Coronary artery (tissue), 2 donors: ENCODE measurements at places on chromosomes 11 and 22.

- DNase-seq, result no peak
Measured at GRCh38 chr11:117647872-117648271, 149.1 kb downstream of the DSCAML1 start.

DNA sequence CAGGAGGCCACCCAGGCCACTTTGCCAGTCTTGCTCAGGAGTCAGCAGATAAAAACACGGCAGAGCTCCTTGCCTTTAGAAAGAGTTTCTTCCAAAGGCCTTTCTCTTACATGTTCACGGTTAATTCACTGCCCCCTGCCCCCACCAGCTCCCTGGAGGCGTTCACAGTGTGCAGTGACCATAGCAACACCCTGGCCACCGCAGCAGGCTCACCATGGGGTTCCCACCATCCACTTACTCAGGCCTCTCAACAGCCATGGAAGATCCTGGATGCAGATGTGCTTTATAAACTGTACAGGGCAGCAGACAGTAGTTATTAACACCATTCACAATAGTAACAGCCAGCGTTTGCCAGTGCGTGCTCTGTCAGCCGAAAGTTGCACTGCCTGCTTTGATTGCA lies 10.6 kb upstream of the MYO7A start:
- DNase-seq, result no peak

GRCh38 chr11:24516638-24517037 lies 19.8 kb downstream of the LUZP2 start:
- DNase-seq, result no peak

DNA sequence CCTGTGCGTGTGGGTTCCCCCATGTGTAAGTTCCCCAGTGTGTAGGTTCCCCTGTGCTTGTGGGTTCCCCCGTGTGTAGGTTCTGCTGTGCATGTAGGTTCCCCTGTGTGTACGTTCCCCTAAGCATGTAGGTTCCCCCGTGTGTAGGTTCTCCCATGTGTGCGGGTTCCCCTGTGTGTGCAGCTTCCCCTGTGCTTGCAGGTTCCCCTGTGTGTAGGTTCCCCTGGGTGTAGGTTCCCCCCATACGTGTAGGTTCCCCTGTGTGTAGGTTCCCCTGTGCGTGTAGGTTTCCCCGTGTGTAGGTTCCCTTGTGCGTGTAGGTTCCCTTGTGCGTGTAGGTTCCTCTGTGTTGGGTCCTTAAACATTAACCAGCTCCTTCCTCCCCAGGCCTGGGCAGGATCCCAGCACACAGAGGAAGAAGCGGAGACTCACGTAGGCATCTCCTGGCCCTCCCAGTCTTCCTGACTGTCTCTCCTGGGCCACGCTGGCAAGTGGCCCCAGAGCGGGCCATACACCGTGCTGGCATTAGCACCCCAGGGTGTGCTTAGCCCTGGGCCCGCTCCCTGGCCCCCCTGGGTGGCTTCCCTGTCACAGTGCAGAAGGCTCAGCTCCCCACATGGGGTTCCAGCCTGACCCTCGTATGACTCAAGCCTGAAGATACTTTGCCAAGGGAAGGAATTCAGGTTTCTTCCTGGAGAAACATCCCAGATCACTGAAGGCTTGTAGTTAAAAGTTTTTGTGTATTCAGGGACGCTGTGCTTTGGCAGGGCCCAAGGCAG lies 2.8 kb upstream of the GRAMD4 start:
- no peak for DNase-seq

GRCh38 chr11:46588131-46588530 lies 5.7 kb downstream of the AMBRA1 start:
- no peak for DNase-seq

GRCh38 chr11:5348551-5349194 lies 2.6 kb upstream of the OR51B6 start:
- DNase-seq, result no peak

DNA sequence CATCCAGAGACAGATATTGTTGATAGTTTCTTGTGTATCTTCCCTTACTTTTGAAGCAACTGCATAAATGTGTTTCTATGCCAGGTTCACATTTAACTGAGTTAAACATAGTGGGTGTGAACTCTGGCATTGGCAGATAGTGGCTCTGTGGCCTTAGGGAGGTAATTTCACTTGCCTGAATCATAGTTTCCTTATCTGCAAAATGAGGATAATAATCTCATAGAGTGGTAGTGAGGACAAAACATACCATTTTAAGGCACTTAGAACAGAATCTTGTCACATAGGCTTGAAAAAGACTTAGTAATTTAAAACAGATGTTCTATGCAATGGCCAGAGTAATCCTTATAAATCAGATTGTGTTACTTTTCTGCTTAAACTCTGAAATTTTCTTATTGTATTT lies 56.4 kb upstream of the SYN3 start:
- no peak for DNase-seq

- DNase-seq, result no peak
Measured at GRCh38 chr11:30333405-30333804, 10.5 kb downstream of the ARL14EP start.

GRCh38 chr11:15059132-15059915 lies 14.1 kb upstream of the CALCB start:
- DNase-seq, result no peak

DNA sequence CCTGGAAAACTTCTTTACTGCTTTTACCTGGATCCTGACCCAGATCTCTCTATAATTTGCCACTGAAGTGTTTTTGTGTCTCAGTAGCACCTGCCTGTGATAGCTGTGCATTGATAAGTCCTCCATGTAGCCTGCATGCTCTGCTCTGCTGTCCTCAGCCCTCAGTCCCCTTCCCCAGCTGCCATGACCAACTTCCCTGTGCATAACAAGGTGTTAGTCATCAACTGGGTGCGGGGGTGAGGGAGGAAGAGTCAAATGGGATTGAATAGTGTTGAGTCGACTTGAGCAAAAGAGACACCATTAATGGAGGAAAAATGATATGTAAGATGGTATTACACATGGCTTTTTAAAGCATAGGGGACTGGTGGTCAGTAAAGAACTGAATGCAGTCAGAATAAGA lies 92.2 kb upstream of the PLET1 start:
- DNase-seq, result no peak

- peak; percentile 43 for DNase-seq
Measured at GRCh38 chr11:116510886-116511650, 261.7 kb downstream of the BUD13 start.

DNA sequence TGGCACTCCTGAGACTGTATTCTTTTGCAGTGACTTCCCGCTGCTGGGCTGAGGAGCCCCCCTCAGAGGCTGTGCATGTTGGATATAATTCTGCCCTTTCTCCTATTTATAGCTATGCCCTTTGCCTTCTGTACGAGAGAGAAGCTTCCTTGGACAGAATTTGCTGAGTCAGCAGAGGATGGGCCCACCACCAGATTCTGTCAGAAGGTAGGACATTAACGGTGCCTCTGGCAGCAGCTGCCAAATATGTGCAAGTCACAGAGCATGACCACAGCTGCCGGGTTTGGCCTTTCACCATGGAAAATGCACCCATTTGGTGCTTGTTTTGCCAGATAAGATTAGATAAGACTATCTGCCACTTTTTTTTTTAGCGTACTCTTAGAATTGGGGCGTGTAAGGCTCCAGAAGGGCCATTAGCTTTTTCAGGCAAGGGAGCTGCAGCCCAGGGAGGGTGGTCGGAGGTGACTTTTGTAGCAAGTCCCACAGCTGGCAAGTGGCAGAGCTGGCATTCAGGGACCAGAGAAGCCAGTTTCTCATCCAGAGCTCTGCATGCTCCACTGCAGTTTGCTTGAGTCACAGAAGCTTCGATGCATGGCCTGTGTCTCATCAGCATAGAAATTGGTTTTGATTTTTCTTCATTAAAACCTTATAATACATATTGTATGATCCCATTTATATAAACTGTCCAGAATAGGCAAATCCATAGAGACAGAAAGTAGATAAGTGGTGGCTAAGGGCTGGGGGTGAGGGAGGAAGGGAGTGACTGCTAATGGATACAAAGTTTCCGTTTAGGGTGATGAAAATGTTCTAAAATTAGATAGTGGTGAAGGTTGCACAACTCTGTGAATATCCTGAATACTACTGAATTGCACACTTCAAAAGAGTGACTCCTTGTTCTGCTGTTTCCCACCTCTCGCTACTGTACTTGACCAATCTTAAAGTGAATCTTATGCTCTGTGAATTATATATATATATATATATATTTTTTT lies 15.8 kb downstream of the UPB1 start:
- DNase-seq, result no peak

GRCh38 chr22:19361501-19362103 lies 69.9 kb downstream of the HIRA start:
- DNase-seq, result no peak

DNA sequence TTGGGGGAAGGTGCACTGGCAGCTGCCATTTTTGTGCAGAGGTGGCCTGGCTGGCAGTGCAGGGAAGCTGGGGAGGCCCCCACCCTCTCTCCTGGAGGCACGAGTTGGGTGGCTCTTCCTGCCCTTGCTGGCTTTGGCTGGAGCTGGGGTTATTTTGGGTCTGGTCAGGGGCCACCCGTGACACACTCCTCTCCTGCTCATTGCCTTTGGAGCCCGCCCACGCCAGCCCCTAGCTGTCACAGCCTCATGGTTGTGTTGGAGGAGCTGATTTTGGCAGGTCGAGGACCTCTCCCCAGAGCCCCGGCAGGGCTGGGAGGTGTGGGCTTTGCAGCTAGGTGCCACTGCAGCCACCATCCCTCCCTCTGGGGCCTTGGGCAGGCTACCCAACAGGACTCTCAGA lies 21.5 kb downstream of the FBLN1 start:
- no peak for DNase-seq

GRCh38 chr11:74687237-74688023 lies 43.8 kb downstream of the CHRDL2 start:
- DNase-seq, result no peak

- no peak for DNase-seq
Measured at GRCh38 chr11:114031246-114031966, 28.1 kb upstream of the ZBTB16 start.

GRCh38 chr11:2887515-2888195 lies 2.1 kb upstream of the CDKN1C start:
- DNase-seq, result no peak

- DNase-seq, result no peak
Measured at GRCh38 chr22:22161924-22162851, 82.4 kb upstream of the VPREB1 start.

GRCh38 chr22:23898006-23898974 lies 4.1 kb downstream of the MIF start:
- no peak for DNase-seq

- no peak for DNase-seq
Measured at GRCh38 chr11:83191491-83191890, 2.0 kb upstream of the ANKRD42 start.

- no peak for DNase-seq
Measured at GRCh38 chr22:42160830-42161696, 30.5 kb upstream of the CYP2D6 start.
